ENCODE measurements at places on chromosomes 12 and 14.

GRCh38 chr12:106084014-106084671, 54.6 kb downstream of the NUAK1 start:
- DNase-seq = no peak

GRCh38 chr12:11595080-11595479, 54.4 kb upstream of the ETV6 start:
- no peak for DNase-seq

- no peak for DNase-seq
Measured at GRCh38 chr12:110004598-110004997, 5.4 kb downstream of the ANKRD13A start.

GRCh38 chr14:86430853-86431252, 900.9 kb downstream of the FLRT2 start:
- DNase-seq = no peak

GRCh38 chr12:100908501-100908900, 113.9 kb downstream of the ANO4 start:
- DNase-seq = no peak

DNA sequence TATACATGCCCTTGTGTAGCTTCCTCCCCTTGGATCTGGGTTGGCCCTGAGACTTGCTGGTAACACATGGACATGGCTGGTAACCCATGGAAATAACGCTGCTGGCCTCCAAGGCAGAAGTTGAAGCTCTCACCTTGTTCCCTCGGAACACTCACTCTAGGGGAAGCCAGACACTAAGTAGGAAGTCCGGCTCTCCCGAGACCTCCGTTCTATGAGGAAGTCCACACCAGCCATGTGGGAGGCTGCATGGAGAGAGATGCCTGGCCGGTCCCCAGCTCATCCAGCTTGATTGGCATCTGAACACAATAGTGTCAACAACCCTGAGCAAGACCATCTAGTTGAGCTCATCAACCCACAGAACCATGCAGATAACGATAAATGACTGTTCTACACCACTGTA, 39.7 kb upstream of the VRK1 start:
- no peak for DNase-seq
